ENCODE measurements at places on chromosomes 5 and 9. TPM values are rescaled to one million over a fixed set of nuclear protein-coding genes. Genes with fewer than 3 reads are reported as not detected.
A peak's percentile ranks its signal among the peaks of the same experiment; 100 is the strongest.

KIF4B gene
- 0.30 TPM for total RNA-seq

DNA sequence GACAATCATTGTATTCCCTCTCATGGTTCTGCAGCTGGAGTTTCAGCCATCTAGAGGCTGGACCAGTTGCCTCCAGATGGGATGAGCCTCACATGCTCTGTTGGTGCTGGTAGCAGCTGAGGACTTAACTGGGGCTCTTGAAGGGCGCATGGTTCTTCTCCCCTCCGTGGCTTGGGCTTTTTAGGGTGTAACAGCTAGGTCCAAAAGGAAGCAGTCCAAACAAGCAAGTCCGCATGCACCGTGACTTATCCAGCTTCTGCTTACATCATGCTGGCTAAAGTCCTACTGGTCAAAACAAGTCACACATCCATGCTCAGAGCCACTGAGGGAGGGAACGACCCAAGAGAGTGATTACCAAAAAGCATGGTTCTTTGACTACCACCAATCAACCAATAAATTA lies 31.6 kb upstream of the SH3RF2 start:
- no peak overlapping the region for H3K4me3 ChIP-seq
- H3K27ac ChIP-seq = no peak overlapping the region
- H3K27me3 ChIP-seq = no peaks in the 10 kb centered on the region
- DNase-seq = peak; percentile 14
- no peaks in the 10 kb centered on the region for H3K36me3 ChIP-seq

- H3K27me3 ChIP-seq = no peaks in the 10 kb centered on the region
- H3K4me3 ChIP-seq = no peak overlapping the region
- no peaks in the 10 kb centered on the region for H3K4me1 ChIP-seq
- H3K27ac ChIP-seq = no peak overlapping the region
- DNase-seq = no peak
- no peaks in the 10 kb centered on the region for H3K36me3 ChIP-seq
These were observed 184.2 kb downstream of the NSG2 start for GRCh38 chr5:174229514-174230370.

DNA sequence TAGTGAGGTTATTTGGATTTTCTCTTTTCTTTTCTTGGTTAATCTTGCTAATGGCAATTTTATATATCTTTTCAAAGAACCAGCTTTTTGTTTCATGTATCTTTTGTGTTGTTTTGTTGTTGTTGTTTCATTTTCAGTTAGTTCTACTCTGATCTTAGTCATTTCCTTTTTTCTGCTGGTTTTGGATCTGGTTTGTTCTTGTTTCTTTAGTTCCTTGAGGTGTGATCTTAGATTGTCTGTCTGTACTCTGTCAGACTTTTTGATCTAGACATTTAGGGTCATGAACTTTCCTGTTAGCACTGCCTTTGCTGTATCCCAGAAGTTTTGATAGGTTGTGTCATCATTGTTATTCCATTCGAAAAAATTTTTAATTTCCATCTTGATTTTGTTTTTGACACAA lies 399.7 kb downstream of the TLE1 start:
- DNase-seq = no peak
- H3K4me1 ChIP-seq = no peaks in the 10 kb centered on the region
- no peaks in the 10 kb centered on the region for H3K27me3 ChIP-seq

DNA sequence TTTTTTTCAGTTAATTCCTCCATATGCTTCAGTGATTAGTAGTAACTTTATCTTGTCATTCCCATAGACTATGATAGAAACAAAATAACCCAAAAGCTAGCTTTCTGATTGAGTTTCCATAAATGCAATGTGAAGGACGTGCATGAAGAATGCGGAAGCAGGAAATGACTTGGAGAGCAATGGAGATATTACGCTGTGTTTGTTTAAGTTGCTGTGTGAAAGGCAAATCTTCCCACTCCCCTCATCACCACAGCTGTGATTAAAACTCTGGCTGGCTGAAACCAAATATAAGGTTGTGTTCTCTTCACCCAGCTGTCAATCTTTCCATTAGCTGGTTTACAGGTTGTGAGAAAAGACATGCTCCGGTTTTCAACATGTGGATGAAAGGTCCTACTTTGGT lies 83.9 kb downstream of the NR2F1-AS1 start:
- H3K36me3 ChIP-seq = no peaks in the 10 kb centered on the region
- no peak overlapping the region for H3K27ac ChIP-seq
- no peak overlapping the region for H3K4me3 ChIP-seq
- DNase-seq = no peak
- H3K27me3 ChIP-seq = no peaks in the 10 kb centered on the region
- H3K4me1 ChIP-seq = no peaks in the 10 kb centered on the region

DNA sequence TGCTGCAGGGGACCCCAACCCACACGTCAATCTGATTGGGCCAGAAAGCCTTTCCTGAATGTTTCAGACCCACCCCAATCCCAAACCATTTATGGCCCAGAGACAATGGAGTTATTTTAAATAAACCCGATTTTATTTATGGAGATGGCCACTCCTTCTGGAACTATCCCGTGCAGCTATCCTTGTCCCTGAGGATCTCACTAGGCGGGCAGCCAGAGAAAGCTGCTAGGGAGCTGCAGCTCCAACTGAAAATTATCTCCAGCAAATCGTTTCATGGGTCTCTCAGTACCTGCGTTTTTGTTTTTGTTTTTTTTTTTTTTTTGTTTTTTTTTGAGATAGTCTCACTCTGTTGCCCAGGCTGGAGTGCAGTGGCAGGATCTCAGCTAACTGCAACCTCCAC lies 23.0 kb downstream of the C1QTNF2 start:
- no peaks in the 10 kb centered on the region for H3K36me3 ChIP-seq
- H3K4me3 ChIP-seq = no peak overlapping the region
- no peak for DNase-seq
- H3K27ac ChIP-seq = no peak overlapping the region
- H3K4me1 ChIP-seq = no peaks in the 10 kb centered on the region

DNA sequence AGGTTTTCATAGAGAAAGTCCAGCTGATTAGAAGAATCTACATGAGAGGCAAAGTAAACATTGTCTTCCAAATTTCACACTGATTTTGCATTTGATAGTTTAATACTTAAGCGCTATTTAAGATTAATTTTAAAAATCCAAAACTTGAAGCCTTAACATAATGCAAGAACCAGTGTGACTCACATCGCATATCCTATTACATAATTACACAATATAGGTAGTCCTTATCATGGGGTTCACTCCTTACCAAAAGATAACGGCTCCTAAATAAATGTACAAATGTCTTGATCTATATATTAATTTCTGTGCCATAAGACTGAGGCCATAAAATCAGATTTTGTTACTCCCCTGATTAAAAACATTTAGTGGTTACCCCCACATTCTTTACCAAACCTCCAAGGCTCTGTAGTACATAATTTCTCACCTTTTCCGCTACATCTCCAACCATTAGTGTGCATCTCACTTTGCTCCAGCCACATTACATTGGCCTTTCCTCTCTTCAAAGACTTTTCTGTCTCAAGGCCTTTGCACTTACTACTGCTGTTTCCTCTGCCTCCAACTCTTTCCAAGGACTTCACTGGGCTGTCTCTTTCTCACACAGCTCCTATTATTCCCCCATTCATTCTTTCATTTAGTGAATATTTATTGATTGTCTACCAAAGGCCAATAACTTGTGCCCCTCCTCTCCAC lies 1.0 kb downstream of the RIOK2 start:
- H3K27ac ChIP-seq = peak overlapping the region; percentile 81
- peaks cover 20% of the 10 kb centered on the region for H3K4me1 ChIP-seq
- peak overlapping the region; percentile 82 for H3K4me3 ChIP-seq
- no peaks in the 10 kb centered on the region for H3K27me3 ChIP-seq

- no peak for DNase-seq
- no peak overlapping the region for H3K4me3 ChIP-seq
- no peaks in the 10 kb centered on the region for H3K27me3 ChIP-seq
These were observed 76.4 kb downstream of the ACER2 start for GRCh38 chr9:19485193-19485592.

DNA sequence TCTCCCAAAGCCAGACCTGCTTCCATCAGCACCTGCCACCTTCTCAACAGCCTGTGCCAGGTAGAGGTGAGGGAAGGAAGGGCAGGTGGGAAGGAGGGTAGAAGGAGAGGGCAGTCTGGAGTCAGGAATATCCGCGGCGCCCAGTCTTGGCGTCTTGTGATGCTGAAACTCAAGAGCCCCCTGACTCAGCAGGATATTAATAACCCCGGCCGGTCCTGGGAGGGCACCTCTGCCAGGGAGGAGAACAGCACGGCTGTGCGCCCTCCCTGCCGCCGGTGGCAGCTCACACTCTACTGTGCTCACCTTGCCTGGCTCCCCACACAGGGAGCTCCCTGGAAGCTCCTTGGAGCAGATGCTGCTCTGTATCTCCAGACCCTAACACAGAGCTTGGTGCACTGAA lies 11.6 kb upstream of the NTNG2 start:
- H3K4me1 ChIP-seq = no peaks in the 10 kb centered on the region
- H3K4me3 ChIP-seq = no peak overlapping the region
- H3K27ac ChIP-seq = no peak overlapping the region
- DNase-seq = no peak
